Kidney glomerular epithelial cell (primary cell): ENCODE measurements at places on chromosomes 11 and 22.

DNA sequence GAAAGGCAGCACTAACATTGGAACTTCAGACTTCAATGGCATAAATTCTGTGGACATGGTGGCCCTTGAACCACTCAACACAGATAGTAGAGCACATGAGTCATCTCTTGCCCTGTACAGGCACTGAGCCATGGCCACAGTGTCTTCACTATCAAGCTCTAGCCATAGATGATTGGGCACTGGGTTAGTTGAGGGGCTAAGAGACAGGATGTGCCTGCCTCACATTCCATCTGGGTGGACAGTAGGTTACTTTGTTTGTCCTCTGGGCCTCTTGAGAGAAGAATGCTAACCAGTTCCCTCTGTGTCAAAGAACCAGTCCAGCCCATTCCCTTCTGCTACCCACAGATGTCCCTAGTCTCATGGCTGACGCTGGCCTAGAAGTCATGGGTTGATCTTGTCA is 39.8 kb downstream of the OR6Q1 start:
- DNase-seq, result no peak

- DNase-seq, result no peak
These were observed 19.9 kb downstream of the CD44 start for GRCh38 chr11:35158701-35159510.

GRCh38 chr22:43895986-43896645 is 4.3 kb upstream of the PNPLA5 start:
- no peak for DNase-seq

- DNase-seq, result no peak
These were observed 7.3 kb downstream of the CCDC88B start for GRCh38 chr11:64347193-64347867.
